ENCODE measurements at places on chromosomes 7 and 10.

DNA sequence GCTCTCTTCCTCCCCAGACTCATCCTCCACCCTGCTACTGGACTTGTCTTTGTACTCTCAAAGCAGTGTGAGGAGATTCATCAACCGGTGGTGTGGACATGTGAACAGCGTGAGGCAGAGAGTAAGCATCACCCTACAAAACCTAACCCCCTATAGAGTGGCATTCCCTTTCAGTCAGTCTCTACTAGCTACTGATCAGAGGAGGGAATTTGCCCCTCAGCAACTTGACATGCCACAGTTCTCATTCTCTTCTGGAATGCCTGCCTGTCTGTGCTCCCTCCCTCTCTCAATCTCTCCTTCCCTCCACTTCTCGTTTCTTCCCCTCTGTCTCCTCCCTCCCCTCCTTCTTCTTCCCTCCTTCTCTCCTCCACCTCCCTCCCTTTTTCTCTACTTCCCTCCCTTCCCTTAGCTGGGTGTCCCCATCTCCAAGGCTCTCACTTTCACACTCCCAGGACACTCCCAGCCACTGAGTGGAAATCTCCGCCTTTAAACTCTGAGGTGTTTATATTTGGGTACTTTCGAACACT is 24.6 kb downstream of the H2AZ2 start:
- DNase-seq = no peak

GRCh38 chr10:32190890-32191491 is 134.8 kb upstream of the KIF5B start:
- peak; percentile 39 for DNase-seq

DNA sequence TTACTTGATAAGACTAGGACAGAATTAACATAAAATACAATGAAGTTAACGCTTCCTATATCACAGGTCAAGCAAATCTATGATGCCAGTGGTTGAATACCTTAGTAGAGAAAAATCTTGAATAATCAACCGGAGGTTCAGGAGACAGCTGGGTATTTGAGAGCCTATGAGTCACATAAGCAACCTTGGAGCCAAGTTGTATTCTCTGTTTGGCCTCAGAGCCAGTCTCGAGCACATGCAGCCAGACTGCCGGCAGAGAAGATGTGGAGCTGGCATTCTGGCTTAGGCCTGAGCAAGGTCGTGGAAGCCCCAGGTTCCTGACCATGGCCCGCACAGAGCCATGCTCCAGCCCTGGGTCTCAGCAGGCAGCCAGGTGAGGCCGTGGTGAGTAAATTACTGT is 90.3 kb downstream of the FAM204A start:
- DNase-seq = no peak

DNA sequence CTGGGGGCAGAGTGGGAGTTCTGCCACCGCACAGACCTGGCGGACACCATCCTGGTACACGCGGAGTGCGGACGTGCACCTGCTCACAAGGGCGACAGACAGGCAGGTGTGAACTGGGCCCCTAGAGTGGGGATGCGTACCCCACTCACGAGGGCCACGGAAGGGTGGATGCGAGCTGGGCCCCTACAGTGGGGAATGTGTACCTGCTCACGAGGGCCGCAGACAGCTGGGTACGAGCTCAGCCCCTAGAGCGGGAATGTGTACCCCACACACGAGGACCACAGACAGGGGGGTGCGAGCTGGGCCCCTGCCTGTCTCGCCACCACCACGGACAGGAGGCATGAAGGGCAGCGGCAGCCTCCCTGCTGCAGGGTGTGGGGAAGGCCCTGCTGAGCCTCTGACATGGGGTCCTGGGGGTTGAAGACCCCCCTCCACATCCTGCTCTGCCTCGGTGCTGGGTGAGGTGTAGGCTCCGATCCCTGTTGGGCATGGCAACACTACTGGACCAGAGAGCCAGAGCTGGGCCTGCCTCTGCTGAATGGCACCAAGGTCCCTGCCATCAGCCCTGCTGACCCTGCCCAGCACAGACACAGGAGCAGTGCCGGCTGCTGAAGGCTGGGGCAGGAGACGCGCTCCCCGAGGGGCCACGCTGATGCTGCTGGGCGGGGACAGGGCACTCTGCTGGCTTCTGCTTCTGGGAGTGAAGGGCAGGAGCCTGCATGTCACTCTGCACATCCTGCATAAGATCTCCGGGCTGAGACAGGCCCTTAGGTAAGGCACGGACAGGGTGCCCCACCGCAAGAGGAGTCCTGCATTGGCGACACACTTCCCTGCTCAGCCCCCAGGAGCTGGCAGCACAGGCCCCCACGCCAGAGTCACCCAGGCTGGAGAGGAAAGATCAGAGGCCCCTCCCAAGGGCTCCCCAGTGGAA is 259.2 kb downstream of the MAD1L1 start:
- no peak for DNase-seq

DNA sequence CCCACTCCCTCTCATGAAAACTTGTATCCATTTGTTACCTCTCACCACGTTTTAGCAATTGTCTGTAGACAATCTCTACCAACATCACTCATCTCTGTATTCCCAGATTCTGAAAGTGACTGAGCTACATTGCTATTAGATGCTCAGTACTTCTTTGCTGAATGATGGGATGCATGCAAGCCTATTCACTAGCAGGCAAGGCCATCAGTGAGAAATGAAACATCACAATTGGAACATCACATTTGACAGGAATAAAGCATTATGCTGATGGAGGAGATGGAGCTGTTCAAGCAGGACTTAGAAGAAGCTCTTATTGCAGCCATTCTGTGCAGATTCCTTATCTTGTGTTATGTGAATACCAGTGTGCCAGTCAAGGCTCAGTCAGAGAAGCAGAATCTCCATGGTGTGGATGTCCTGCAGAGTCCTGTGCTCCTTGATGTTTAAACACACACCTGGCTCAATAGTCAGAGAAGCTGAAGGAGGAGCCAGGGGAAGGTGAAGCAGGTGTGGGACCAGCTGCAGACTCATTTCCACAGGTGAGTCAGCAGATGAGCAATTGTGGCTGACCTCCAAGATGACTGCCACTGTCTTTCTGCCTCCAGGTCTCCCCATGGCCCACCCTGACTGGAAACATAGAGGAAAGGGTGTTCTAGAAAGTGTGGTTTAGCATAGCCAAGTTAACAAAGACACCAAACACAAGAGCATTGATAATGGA is 965.5 kb downstream of the GRID1 start:
- DNase-seq = no peak

- DNase-seq = no peak
These were observed 353.7 kb upstream of the ANKRD30A start for GRCh38 chr10:36771725-36772124.

GRCh38 chr7:128045766-128046165 is 14.5 kb upstream of the LRRC4 start:
- DNase-seq = peak; percentile 30

- no peak for DNase-seq
These were observed 608.7 kb downstream of the DNAJB9 start for GRCh38 chr7:109178342-109178741.

DNA sequence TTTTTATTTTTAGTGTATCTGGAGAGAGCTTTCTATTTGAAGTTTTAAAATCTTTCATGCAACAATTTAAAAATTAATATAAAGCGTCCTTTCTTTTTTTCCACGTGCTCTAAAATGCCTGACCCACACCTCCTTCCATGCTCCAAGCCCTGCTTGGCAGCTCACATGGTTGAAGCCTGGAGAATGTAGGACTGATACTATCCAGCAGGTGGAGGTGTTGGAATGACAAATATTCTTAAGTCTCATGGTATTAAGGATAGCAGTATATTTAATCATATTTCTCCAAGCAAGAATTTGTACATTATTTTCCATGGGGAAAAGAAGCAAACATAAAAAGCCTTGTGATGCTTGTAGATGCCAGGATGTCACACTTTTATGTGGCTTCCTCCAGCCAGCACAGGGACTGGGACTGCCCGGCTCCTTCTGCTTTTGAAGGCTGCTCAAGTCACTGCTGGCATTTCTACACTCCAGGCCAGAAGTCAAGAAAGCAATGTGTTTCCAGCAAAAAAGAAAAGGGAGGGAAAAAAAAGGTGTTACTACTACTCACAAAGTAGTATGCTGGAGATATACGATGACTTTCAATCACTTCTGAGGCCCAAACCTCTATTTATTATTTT is 49.7 kb downstream of the BZW2 start:
- peak; percentile 63 for DNase-seq

DNA sequence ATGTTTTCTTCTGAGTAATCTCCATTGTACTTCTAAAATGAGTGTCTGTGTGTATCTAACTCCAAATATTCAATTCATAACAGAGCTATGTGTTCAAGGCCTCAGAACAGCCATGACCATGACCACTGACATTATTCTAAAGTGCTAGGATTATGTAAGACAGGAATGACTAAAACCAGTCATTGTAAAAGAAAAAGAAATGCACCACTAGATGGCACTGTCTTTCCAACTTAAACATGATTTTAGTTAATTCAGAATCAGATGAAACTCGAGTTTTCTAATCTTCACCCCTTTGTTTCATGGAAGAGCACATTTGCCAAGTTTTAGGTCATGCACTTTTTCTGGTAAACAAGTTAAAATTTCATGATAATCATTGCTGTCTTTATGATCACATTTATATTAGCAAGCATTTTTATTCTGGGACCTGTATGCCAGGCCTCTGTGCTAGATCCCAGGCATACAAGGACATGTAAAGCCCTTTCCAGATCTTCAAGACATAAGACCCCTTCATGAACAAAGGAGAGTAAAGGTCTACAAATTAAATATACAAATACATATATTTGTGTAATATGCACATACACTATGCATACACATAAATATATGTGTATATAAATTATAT is 26.1 kb upstream of the RSU1 start:
- peak; percentile 81 for DNase-seq

All from fibroblast of skin of abdomen (primary cell).